Skin of body (tissue), 3 donors: ENCODE measurements at places on chromosomes 12 and 14. TPM values are rescaled to one million over a fixed set of nuclear protein-coding genes. Genes with fewer than 3 reads are reported as not detected.
A peak's percentile ranks its signal among the peaks of the same experiment; 100 is the strongest.

- no peak for DNase-seq
Observed at GRCh38 chr14:36256126-36256801, 64.2 kb downstream of the MBIP start.

DNA sequence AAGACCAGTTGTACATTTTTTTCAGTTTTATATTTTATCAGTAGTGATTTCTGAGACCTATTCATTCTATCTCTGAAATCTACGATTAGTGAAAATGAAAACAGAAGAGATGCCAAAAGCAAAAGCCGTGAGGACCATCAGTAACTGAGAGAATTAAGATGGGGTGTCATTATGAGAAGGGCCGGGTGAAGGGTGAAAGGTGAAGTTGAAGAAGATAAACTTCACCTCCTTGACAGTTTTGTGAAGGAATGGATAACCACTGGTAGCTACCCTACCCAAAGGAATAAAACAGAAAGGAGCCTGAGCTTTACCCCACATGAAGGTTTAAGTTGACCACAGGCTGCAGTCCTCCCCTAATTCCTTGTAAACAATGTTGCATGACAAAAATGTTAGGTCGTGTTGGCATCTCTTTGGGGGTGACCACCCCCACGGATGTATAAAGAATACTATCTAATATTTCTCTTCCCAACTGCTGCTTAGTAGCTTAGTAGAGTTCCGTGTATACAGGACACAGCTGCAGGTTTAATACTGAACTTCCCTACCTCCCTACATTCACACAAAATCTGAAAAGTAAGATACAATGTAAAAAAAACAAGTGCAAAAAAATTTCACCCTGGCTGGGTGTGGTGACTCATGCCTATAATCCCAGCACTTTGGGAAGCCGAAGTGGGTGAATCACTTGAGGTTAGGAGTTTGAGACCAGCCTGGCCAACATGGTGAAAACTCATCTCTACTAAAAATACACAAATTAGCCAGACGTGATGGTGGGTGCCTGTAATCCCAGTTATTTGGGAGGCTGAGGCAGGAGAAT, 23.9 kb downstream of the GPR19 start:
- DNase-seq, result no peak

GRCh38 chr12:53039851-53040250, 10.0 kb upstream of the TNS2 start:
- no peak for DNase-seq

KRT83 gene
- total RNA-seq, result 18.8 TPM

CELA1 gene
- not detected for total RNA-seq

UBE2N gene
- total RNA-seq, result 69.3 TPM

GRCh38 chr12:89971880-89972279, 263.2 kb upstream of the ATP2B1 start:
- peak; percentile 39 for DNase-seq

LBHD2 gene
- not detected for total RNA-seq

MANSC4 gene
- total RNA-seq, result not detected

B4GALNT1 gene
- 1.7 TPM for total RNA-seq

DNA sequence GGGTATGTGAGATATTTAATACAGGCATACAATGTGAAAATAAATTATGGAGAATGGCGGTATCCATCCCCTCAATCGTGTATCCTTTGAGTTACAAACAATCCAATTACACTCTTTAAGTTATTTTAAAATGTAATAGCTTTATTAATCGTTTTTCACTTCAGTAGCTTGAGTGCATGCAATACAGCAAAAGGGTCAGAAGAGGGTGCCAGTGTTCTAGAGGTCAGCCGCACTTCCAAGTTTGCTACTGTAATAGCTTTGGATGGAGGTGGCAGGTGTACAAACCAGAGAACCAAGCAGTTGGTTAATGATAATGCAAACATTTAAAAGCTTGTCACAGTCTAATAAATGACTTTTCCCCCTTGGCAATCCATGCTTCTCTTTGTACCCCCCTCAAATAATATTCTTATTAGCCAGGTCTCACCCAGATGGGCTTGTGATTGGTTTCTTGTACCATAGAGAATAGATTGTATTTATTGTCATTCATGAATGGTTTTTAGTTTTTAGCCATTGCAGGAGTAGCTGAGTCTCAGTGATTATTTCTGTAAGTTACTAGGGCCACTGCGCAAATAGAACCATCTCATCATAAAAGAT, 127.0 kb downstream of the ERC1 start:
- peak; percentile 45 for DNase-seq

PPP1R13B gene
- 18.1 TPM for total RNA-seq

- peak; percentile 12 for DNase-seq
Observed at GRCh38 chr12:63103494-63104131, 47.4 kb downstream of the AVPR1A start.

TAS2R50 gene
- total RNA-seq, result 6.1 TPM

- DNase-seq, result no peak
Observed at GRCh38 chr14:69855180-69855832, 23.9 kb upstream of the SMOC1 start.

PMEL gene
- total RNA-seq, result 19.8 TPM

CCDC175 gene
- total RNA-seq, result not detected

- no peak for DNase-seq
Observed at GRCh38 chr12:52390739-52391617, 5.5 kb upstream of the KRT84 start.

DNA sequence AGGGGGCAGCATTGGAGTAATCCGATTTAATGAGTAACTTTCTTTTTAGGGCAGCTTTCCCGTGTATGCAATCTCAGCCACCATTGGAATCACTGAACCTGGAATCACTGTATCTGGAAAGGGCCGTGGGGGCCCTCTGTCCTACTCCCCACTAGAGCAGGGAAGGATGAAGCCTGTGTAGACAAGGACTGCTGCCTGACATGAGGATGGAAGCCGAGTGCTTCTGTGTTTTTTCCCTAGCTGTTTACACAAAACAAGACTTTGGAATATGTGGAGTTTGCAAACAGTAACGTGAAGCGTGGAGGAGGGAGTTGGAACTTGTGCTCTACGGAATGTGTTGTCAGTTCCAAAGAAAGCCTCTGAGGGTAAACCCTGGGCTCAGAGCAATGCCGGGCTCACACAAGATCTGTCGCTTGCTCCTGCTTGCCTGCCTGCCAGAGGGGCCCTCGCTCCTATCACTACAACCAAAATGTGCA, 32.4 kb upstream of the HDAC7 start:
- peak; percentile 32 for DNase-seq

DNA sequence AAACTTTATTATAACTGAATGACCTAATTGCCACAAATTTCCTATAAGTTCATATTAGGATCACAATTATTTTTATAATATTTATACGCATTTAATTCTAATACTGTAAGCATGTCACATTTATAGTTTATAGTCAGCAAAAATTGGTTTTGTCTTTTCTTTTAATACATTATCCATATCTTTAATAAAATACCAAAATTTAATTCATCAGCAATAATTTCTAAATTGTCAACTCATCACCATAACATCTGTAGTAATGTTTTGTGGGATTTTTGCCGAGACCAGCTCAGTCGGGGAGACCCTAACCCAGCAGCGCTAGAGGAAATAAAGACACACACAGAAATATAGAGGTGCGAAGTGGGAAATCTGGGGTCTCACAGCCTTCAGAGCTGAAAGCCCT, 254.2 kb downstream of the KIF21A start:
- no peak for DNase-seq

GRCh38 chr12:51845482-51845881, 3.0 kb downstream of the FIGNL2 start:
- DNase-seq, result no peak

GRCh38 chr12:2944401-2945047, 14.7 kb upstream of the TEAD4 start:
- no peak for DNase-seq

DNA sequence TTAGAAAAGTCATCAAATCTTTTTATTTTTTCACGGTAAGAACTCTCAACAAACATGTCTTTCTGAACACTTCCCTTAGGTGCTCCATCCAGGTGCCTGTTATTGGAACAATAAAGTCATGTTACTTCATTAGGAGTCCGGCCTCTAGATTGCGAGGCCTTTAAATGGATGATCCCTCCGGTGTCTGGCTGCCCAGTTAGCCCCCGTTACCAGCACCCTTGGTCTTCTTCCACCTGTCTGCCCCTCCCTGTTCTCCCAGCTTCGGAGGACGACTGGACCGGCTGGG, 593 bp upstream of the PA2G4 start:
- no peak for DNase-seq

GRCh38 chr12:92434607-92435025, 268.2 kb upstream of the PLEKHG7 start:
- DNase-seq, result no peak

CTDSP2 gene
- 75.5 TPM for total RNA-seq

OAS3 gene
- total RNA-seq, result 7.6 TPM

- DNase-seq, result no peak
Observed at GRCh38 chr14:80809663-80810062, 131.9 kb downstream of the CEP128 start.

GRCh38 chr12:67239061-67239460, 30.1 kb upstream of the CAND1 start:
- DNase-seq, result no peak

KRT77 gene
- total RNA-seq, result 110 TPM

DNA sequence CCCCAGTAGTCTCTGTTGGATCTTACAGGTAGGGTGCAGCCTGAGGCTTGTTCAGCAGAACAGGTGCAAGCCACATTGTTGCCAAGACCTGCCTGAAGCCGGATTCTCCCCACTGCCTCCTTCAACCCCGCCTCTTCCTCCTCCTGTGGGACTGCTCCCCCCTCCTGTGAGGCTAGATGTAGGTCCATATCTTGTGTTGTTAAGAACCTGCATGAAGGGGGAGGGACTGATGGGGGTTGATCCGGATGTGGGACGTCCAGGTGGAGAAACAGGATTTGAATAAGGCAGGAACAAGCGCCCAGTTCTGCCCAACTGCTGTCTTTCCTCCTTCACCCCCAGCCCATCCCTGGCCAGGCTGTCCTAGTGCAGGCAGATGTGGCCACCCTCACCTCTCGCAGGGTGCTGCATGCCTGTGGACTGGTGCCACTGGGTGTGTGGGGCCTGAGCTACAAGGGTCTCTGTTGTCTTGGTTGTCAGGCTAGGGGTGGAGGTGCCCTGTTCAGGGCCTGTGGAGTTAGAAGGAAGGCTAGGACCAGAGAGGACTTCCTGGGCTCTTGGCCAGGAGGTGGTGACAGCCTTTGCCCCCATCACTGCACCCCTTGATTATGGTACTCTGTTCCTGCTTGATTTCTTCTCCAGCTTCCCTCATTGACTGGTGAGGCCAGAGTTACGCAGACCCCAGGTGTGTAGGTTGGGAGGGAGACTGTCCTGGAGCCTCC, 1.4 kb downstream of the NR4A1 start:
- DNase-seq, result no peak

C3AR1 gene
- 8.5 TPM for total RNA-seq
